ENCODE measurements at places on chromosomes 16 and 17. TPM values are rescaled to one million over a fixed set of nuclear protein-coding genes. Genes with fewer than 3 reads are reported as not detected.
A peak's percentile ranks its signal among the peaks of the same experiment; 100 is the strongest.

GRCh38 chr17:9646546-9646885 lies 1.2 kb downstream of the USP43 start:
- DNase-seq, result no peak

- no peak for DNase-seq
Measured at GRCh38 chr16:1438229-1439057, 5.9 kb downstream of the CCDC154 start.

DNA sequence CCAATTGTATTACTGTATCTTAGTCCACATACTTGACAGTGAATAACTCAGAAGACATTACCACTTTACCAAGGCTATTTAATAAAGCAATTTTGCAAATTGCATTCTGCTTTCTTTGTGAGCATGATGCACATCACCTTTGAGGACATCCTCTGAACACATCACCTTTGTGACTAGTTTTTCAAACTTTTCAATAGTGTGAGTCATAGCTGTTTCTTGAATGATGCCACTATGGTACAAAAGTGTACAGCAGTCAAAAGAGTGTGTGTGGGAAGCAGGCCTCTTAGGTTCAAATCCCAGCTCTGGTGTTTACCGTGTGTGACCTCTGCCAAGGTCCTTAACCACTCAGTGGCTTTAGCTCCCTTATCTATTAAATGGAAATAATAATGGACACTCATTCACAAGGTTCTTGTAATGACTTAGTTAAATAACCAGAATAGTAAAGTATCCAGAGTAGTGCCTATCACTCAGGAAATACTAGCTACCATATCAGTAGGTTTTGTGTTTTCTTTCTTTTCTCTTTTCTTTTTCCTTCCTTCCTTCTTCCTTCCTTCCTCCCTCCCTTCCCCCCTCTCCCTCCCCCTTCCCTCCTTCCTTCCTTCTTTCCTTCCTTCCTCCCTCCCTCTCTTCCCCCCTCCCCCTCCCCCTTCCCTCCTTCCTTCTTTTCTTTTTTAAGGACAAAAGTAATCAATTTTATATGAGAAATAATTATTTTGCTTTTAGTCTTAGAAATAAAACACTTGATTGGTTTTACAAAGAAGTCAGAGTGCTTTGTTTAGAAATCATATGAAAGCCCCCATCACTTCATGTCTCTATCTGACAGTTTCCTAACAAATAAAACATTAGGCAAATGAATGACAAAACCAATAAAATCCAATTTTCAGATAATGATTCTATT lies 178.9 kb downstream of the MYO1D start:
- DNase-seq, result no peak

DNA sequence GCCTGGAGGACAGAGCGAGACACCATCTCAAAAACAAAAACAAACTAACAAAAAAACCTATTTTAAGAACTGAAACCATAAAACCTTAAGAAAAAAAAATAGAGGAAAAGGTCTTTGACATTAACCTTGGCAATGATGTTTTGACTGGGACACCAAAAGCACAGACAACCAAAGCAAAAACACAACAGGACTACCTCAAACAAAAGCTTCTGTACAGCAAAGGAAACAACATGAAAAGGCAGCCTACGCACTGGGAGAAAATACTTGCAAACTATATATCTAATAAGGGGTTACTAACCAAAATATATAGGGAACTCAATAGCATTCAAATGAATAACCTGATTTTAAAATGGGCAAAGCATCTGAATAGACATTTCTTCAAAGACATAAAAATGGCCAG lies 32.3 kb downstream of the CDR2 start:
- DNase-seq, result no peak

The PLLP gene
- 6.3 TPM for total RNA-seq

DNA sequence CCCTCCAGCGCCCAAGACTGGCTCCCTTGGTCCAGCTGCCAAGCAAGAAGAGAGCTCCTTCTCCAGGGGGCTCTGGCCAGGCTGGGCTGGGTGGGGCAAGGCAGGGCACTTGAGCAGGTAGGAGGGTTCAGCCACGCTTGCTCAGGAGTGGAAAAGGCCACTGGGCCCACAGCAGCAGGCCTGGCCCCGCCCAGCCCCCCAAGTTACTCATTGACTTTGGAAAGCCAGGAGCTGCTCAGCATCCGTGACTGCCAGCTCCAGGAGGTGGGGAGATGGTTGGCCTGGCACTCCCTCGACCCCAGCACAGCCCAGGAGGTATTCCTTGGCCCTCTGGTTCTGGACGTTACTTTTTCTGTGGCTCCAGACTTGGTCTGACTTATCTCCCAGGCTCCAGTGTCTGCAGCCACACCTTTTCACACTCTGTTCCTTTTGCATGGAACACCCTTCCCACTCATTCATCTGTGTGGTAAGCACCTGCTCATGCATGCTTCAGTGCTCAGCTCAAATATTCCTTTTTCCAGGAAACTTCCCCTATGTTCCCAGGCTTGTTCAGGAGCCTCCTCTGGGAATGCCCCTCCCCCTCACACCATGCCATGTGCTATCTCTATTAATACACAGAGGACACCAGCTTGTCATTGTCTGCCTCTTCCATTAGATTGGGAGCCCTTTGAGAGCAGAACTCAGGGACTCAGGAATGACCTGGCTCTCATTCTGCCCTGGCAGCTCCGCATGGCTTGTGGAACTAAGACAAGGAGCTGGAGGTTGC lies at the start of gene CDH16:
CDH16 (minus strand) TSS at position 83 of the 766 bp plus-strand sequence. CDS start 820 bp downstream, outside the sequence.
- DNase-seq, result no peak

DNA sequence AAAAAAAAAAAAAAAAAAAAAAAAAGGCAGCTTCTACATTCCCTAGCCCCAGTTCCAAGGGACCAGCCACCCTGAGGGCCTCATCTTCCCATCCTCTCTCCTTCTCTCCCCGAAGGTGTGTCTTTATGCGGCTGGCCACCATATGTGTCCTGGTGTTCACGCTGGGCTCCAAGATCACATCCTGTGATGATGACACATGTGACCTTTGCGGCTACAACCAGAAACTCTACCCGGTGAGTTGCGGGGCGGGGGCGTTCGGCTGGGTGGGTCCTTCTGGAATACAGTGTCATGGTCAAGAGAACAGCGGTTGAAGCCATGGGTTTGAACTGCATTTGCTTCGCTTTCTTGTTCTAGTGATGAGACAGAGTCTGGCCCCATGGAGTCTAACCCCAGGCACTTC lies 22.6 kb upstream of the COQ7 start:
- no peak for DNase-seq

- peak; percentile 48 for DNase-seq
Measured at GRCh38 chr16:55567382-55567781, 898 bp downstream of the CAPNS2 start.

GRCh38 chr16:85395913-85396878 lies 216.9 kb upstream of the GSE1 start:
- DNase-seq, result peak; percentile 43

DNA sequence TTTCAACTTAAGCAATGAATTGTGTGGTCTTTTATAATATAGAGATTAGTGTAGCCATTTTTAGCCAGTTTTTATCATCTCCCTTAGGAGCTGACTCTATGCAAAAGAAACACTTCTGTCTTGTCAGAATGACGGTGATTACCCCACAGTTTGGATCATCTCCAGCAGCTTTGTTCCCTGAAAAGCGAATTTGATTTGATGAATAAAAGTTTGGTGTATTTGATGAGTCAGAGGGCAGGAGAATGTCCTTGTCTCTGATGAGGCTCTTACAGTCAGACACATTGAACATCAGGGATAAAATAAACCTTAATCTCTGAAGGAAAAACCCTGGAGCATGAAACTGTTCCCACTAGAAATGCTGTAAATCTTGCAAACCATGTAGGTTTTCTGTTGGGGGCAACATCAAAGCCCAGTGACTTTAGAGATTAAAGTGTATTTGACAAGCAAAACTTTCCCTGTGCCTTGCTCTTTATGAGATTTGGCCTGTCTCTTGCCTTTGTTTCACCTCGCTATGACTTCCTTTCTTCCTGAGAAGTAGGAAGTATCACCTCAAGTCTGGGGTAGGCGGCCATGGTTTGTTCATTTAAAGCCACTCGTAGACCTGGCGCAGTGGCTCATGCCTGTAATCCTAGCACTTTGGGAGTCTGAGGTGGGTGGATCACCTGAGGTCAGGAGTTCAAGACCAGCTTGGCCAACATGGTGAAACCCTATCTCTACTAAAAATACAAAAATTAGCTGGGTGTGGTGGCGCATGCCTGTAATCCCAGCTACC lies 209.3 kb downstream of the FTO start:
- DNase-seq, result peak; percentile 71

DNA sequence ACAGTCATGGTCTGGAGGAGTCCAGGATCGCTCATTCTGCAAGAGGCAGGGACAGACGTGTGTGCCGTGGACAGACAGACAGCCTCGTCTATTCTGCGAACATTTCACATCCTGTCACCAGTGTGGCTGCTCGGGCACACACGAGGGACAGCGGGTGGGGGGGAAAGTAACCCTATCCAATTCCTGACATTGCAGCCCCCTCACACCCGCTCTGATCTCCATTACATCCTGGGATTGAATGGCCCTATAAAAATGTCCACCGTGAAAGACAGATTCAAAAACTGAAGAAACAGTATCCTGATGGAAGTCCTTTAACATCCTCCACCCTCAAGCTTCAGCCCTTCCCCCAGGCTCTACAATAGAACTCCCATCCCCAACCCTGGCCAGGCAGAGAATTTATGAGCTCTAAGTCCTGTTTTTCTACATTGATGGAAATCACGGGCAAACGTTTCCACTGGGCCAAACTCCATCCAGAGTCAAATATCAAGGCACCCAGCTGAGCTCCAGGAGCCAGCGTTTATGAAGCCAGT lies 39.4 kb downstream of the HS3ST3A1 start:
- DNase-seq, result no peak

DNA sequence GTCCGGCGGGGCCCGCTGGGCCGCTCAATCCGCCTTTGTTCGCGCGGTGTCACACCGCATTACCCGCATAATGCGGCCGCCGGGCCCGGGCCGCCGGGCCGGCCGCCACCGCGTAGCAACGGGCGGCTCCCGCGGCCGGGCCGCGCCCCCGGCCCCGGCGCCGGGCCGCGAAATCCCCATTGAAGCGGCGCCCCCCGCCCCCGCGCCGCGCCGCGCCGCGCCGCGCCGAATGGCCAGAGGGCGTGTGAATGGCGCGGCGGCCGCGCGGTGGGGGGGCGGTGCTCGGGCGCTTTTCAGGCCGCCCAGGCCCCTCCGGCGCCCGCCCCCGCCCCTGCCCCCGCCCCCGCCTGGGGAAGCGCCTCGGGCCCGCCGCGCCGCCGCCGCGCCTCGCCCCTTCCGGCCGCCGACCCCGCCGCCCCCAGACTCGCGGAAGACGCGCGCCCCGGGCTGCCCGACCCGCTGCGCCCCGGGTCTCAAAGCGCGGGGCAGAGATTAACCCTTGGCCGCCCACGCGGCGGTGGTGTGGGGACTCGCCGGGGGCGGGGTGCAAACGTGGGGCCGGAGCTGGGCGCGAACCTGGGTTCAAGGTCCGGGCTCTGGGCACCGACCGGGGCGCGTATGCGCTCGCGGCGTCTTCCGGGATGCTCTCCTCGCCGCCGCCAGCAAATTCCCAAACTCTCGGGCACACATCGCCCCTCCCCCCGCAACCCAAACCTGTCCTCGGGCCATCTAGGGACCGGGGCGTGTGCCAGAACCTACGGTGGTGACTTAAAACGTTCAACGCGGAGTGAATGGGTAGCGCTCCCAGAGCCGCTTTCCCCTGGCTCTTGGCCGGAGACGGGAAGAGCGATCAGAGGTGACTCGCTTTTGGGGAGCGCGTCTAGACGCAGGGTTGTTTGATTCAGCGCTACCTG lies 46.7 kb downstream of the WNT3 start:
- peak; percentile 15 for DNase-seq

DNA sequence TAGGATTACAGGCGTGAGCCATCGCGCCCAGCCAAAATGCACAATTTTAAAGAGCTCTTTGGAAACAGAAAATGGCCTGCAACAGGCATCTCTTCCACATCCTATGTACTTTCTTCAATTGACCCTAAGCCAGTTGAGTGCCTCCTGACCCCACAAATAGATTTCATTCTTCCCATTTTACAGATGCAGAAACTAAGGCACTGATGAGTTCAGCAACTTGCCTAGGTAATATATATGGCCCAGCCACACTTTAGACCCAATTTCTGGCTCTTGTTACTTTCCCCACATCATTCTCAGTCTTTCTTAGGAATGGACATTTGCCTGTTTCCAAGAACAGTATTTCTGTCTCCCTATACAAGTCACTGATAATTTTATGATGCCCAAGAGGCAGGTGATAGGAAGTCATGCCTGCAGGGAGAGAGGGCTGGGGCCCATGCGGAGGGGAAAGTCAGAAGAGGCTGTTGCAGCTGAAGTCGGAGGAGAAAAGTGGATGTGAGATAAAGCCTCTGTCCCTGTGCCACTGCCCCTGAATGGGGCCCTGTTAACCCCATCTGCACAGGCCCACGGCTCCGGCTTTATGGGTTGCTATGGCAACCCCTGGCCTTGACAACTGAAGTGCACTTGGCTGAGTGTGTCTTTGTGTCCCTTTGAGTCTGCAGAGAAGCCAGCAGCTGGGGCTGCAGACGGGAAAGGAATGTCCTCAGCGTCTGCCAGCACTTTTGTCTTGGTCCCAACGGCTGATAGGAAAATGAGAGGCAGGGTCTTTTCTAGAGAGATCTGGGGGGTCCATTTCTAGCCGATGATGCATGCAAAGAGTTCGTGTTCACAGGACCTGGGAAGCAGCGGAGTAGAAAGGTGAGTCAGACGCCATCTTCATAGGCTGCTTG lies 45.9 kb downstream of the ABAT start:
- DNase-seq, result no peak

GRCh38 chr16:58037365-58038057 lies 12.0 kb downstream of the MMP15 start:
- DNase-seq, result no peak

The CSH1 gene
- not detected for total RNA-seq

DNA sequence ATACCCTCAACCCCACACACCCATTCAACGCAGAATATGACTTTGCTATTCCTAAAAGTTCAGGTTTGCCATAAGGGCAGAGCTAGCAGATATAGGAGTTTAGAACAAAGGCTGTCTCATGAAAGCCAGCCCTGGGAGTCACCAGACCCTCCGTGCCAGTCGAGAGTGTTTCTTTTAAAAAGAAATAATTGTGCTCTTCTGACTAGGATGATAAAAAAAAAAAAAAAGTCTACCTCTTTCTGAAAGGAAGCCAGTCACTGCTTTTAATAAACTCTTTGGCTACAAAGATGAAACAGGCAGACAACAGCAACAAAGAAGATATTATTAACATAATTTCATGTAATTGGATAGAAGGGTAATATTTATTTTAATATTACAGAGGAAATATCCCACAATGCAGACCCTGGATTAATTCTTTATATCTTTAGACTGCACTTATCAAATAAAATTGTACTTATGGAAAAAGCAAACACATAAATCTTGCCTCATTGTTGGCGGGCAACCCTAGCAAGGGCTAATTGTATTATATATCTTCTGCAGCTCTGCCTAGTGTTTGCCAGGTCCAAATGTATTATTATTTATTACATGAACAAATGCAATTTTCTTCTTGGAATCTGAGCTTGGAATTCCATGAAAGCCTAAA lies 277.5 kb upstream of the DYNLRB2 start:
- DNase-seq, result no peak

The TNFSF13 gene
- 0.65 TPM for total RNA-seq

GRCh38 chr17:79745641-79746105 lies 14.9 kb downstream of the ENPP7 start:
- no peak for DNase-seq

- DNase-seq, result no peak
Measured at GRCh38 chr17:58156839-58157803, 8.9 kb downstream of the OR4D1 start.

The TMC6 gene
- 20.9 TPM for total RNA-seq

The CPHXL2 gene
- total RNA-seq, result not detected

The CALB2 gene
- total RNA-seq, result not detected

All from lung microvascular endothelial cell (primary cell).